ENCODE measurements at places on chromosomes 12 and 14. TPM values are rescaled to one million over a fixed set of nuclear protein-coding genes. Genes with fewer than 3 reads are reported as not detected.

- no peaks in the 10 kb centered on the region for H3K4me1 ChIP-seq
- H3K4me3 ChIP-seq, result no peak overlapping the region
- peak overlapping the region; percentile 13 for H3K27ac ChIP-seq
- peaks cover 5% of the 10 kb centered on the region for H3K36me3 ChIP-seq
- DNase-seq, result no peak
These were observed 216.4 kb downstream of the LRIG3 start for GRCh38 chr12:58703866-58704265.

The AMHR2 gene
- total RNA-seq, result not detected

The CCT2 gene
- total RNA-seq, result 392 TPM

DNA sequence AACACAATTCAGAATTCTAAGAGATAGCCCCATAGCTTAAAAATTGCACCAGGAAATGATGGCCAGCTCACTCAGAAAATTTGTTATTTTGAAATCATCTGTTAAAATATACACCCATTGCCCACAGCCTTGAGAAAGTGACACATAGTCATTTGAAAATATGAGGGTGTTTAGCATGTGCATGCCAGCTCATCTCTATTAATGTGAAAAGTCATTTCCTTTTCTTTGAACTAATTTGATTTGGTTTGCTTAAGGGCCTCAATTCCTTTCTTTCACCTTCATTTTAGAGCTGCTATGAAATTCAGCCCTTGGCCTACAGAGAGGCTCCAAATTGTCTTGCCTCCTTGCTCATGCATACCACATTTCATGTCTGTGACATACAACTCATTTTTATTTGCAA lies 241.4 kb downstream of the PHLDA1 start:
- no peak overlapping the region for H3K27ac ChIP-seq
- H3K4me1 ChIP-seq, result peaks cover 25% of the 10 kb centered on the region
- no peak overlapping the region for H3K4me3 ChIP-seq
- H3K27me3 ChIP-seq, result no peaks in the 10 kb centered on the region

GRCh38 chr12:52867642-52868041 lies 18.8 kb upstream of the KRT78 start:
- no peak overlapping the region for H3K27ac ChIP-seq
- DNase-seq, result no peak
- peaks cover 4% of the 10 kb centered on the region for H3K4me1 ChIP-seq
- H3K36me3 ChIP-seq, result no peaks in the 10 kb centered on the region
- no peak overlapping the region for H3K4me3 ChIP-seq

The HVCN1 gene
- 3.8 TPM for total RNA-seq

DNA sequence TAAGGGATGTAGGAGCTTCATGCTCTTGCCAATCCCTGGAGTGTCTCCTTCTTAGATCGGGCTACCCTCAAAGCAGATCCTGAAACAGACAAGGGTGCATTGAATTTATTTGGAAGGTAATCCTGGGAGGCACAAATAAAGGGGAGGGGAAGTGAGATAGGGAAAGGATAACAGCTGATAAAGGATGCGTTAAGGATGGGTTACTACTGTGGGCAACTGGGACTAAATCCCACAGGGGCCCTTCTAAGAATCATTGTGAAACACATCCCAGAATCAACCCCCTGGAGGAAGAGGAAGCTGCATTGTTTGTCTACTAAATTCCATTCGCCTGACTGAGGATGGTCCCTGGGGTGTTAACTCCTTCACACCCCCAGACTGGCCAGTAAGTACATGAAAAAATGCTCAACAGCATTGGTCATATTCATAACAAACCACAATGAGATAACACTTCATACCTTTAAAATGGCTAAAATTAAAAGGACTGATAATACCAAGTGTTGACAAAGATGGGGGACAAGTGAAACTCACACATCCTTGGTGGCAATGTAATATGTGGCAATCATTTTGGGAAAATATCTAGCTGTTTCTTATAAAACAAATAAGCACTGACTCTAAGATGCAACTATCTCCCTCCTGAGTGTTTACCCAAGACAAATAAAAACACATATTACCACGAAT lies 37.0 kb upstream of the CMKLR1 start:
- peaks cover 3% of the 10 kb centered on the region for H3K36me3 ChIP-seq
- H3K4me1 ChIP-seq, result no peaks in the 10 kb centered on the region
- peaks cover 15% of the 10 kb centered on the region for H3K27me3 ChIP-seq
- H3K4me3 ChIP-seq, result no peak overlapping the region
- no peak for DNase-seq
- H3K27ac ChIP-seq, result no peak overlapping the region

The LRRC10 gene
- total RNA-seq, result not detected

- no peak overlapping the region for H3K4me3 ChIP-seq
- H3K4me1 ChIP-seq, result peaks cover 32% of the 10 kb centered on the region
- no peak for DNase-seq
These were observed 121.2 kb downstream of the PRICKLE1 start for GRCh38 chr12:42468341-42468821.

- peaks cover 2% of the 10 kb centered on the region for H3K27me3 ChIP-seq
- H3K4me1 ChIP-seq, result peaks cover 9% of the 10 kb centered on the region
- DNase-seq, result no peak
- no peaks in the 10 kb centered on the region for H3K36me3 ChIP-seq
These were observed 130.8 kb downstream of the RTN1 start for GRCh38 chr14:59739794-59740193.

GRCh38 chr14:63423381-63423780 lies 104.6 kb upstream of the GPHB5 start:
- no peaks in the 10 kb centered on the region for H3K27me3 ChIP-seq
- no peak for DNase-seq
- peaks cover 5% of the 10 kb centered on the region for H3K36me3 ChIP-seq
- H3K27ac ChIP-seq, result no peak overlapping the region

DNA sequence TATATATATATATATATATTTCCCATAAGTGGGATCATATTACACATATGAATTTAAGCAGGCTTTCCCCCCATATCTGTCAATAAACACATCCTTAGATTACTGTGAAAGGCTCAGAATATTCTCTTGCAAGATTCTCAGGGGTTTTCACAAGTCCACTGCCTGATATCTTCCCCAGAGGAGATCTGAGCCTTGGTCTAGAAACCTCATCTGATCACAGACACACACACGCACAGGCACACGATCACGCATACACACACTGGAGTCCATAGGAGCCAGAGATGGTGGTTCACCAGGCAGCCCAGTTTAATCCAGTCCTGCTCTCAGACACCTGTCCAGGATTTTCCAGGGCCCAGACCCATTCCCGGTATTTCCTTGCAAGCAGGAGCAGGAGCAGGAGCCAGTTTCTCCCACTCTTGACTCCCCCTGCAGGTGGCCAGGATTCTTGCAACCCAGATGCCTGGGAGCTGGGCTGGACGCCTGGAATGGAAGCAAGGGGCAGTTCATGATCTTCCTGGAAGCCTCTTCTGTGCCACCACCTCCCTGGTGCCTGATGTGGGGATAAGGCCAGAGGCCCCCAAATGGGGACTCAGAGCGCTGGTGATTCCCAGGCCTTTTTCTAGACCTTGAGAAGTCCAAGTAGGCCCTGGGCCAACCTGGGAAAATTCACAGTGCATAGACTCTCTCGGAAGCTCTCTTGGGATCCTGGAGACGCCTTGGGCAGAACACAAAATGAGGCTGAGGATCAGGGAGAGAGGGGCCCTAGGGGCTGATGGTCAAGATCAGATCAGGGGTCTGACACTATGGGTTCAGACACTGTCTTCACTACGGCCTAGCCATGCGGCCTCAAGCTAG lies 16.5 kb upstream of the KRT78 start:
- no peaks in the 10 kb centered on the region for H3K27me3 ChIP-seq
- DNase-seq, result peak; percentile 78
- peaks cover 4% of the 10 kb centered on the region for H3K4me1 ChIP-seq
- no peaks in the 10 kb centered on the region for H3K36me3 ChIP-seq

The SDR9C7 gene
- not detected for total RNA-seq

The CLEC2A gene
- total RNA-seq, result not detected

The RASAL1 gene
- total RNA-seq, result not detected

GRCh38 chr14:96920023-96920422 lies 122.8 kb downstream of the VRK1 start:
- no peak overlapping the region for H3K27ac ChIP-seq
- H3K27me3 ChIP-seq, result no peaks in the 10 kb centered on the region
- no peak overlapping the region for H3K4me3 ChIP-seq
- H3K4me1 ChIP-seq, result peaks cover 8% of the 10 kb centered on the region
- peaks cover 11% of the 10 kb centered on the region for H3K36me3 ChIP-seq

The TAS2R13 gene
- 1.0 TPM for total RNA-seq

- no peak overlapping the region for H3K27ac ChIP-seq
- H3K27me3 ChIP-seq, result no peaks in the 10 kb centered on the region
- no peaks in the 10 kb centered on the region for H3K36me3 ChIP-seq
- H3K4me3 ChIP-seq, result no peak overlapping the region
These were observed 17.9 kb upstream of the KLRF1 start for GRCh38 chr12:9809338-9809737.

The CIROP gene
- not detected for total RNA-seq

The TAS2R50 gene
- total RNA-seq, result 1.0 TPM

GRCh38 chr14:102853648-102854047 lies 68.8 kb upstream of the AMN start:
- H3K27ac ChIP-seq, result no peak overlapping the region
- H3K4me1 ChIP-seq, result peaks cover 13% of the 10 kb centered on the region
- DNase-seq, result no peak
- H3K4me3 ChIP-seq, result no peak overlapping the region

GRCh38 chr14:99862136-99862535 lies 68.9 kb downstream of the EML1 start:
- no peaks in the 10 kb centered on the region for H3K27me3 ChIP-seq
- H3K4me1 ChIP-seq, result no peaks in the 10 kb centered on the region
- H3K4me3 ChIP-seq, result no peak overlapping the region
- H3K27ac ChIP-seq, result no peak overlapping the region
- DNase-seq, result no peak

The SMOC1 gene
- total RNA-seq, result 189 TPM

GRCh38 chr14:61379639-61380184 lies 58.3 kb downstream of the PRKCH start:
- H3K27ac ChIP-seq, result no peak overlapping the region
- peaks cover 8% of the 10 kb centered on the region for H3K36me3 ChIP-seq
- H3K4me3 ChIP-seq, result no peak overlapping the region
- no peaks in the 10 kb centered on the region for H3K27me3 ChIP-seq

The CORO1C gene
- 171 TPM for total RNA-seq

The MYH6 gene
- not detected for total RNA-seq

DNA sequence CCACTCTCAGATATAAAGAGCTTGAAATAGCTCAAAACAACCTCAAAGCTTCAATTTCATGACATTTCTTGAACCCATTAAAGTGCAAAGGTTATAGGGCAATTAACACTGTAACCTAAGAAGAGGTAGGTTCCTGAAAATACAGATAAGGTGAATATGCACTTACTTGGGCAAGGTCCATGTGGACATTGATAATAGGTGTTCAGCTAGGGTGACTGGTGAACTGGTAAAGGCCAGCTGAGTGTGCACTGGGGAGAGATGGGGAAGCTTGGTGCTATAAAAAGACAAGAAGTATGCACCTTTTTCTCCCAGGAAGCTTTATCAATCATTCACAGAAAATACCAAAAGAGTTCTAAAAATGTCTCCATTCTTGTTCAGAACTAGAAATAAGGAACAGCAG lies 418.6 kb downstream of the SLC16A7 start:
- H3K36me3 ChIP-seq, result no peaks in the 10 kb centered on the region
- no peaks in the 10 kb centered on the region for H3K27me3 ChIP-seq
- no peaks in the 10 kb centered on the region for H3K4me1 ChIP-seq
- H3K4me3 ChIP-seq, result no peak overlapping the region
- no peak for DNase-seq

DNA sequence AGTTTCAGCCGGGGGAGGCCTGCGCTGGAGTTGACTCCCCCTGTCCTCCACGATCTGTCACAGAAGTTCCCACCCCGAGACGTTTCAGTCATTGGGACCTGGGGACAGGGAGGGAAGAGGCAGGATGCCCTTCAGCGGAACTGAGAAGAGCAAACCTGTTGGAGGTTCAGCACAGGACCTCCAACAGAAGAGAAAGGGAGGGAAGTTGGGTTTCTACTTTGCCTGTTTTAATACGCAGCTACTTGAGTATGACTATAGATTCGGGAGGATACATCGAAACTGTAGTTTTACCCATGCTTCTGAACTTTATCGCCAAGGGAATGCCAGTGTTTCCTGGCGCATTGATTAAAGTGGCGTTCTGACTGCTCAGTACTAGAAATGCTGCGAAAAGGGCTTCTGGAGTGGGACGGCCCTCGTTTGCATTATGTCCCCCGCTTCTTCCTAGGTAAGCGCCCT lies 2.3 kb upstream of the DUSP6 start:
- peaks cover 4% of the 10 kb centered on the region for H3K27me3 ChIP-seq
- H3K36me3 ChIP-seq, result peaks cover 16% of the 10 kb centered on the region
- peak overlapping the region; percentile 95 for H3K4me3 ChIP-seq
- H3K27ac ChIP-seq, result peak overlapping the region; percentile 96
- peaks cover 50% of the 10 kb centered on the region for H3K4me1 ChIP-seq
- DNase-seq, result no peak

The PKP2 gene
- total RNA-seq, result 3.6 TPM

The TAS2R31 gene
- 2.1 TPM for total RNA-seq

DNA sequence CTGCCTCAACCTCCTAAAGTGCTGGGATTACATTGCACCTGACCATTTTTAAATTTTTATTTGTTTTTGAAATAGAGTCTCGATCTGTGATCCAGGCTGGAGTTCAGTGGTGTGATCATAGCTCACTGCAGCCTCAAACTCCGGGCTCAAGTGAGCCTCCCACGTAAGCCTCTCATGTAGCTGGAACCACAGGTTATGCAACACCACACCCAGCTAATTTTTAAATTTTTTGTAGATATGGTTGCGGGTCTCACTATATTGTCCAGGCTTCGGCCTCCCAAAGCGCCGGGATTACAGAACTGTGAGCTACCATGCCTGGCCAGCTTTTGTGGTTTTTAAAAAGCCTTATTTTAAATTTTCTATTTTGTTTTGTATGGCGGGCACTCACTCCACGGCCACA lies 2.2 kb upstream of the DRAM1 start:
- no peak for DNase-seq
- H3K36me3 ChIP-seq, result no peaks in the 10 kb centered on the region
- H3K27me3 ChIP-seq, result peaks cover 14% of the 10 kb centered on the region
- H3K27ac ChIP-seq, result no peak overlapping the region
- peak overlapping the region; percentile 3 for H3K4me3 ChIP-seq
- H3K4me1 ChIP-seq, result peaks cover 7% of the 10 kb centered on the region

The COL2A1 gene
- 386 TPM for total RNA-seq
